H1 (cell line): ENCODE measurements at places on chromosomes 12 and 14. TPM values are rescaled to one million over a fixed set of nuclear protein-coding genes. Genes with fewer than 3 reads are reported as not detected.

The TAS2R19 gene
- 0.99 and 1.1 TPM in 2 replicates for total RNA-seq

DNA sequence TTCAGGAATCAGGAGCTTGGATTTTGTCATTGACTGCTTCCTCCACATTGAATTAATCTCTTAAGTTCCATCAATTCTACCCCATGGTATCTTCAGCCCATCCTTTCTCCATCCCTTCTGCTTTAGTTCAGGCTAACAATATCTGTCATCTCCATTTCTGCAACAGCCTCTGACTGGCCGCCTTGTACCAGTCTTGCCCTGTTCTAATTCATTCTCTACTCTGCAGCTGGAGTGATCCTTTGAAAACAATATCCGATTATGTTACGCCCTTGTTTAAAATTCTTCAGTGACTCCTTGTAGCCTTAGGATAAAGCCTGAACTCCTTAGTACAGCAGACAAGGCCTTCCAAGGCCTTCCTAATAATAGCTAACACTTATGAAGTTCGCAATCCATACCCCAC is 170.2 kb downstream of the ETV6 start:
- DNase-seq, result no peak

The PPFIA2 gene
- 1.8 and 3.3 TPM in 2 replicates for total RNA-seq

The PRH2 gene
- not detected in 2 replicates for total RNA-seq

- no peak for DNase-seq
These were observed 56.4 kb downstream of the MON2 start for GRCh38 chr12:62522984-62523383.

GRCh38 chr12:95922231-95922630 is 20.2 kb downstream of the CCDC38 start:
- DNase-seq, result no peak

- no peak for DNase-seq
These were observed 48.0 kb downstream of the BDKRB1 start for GRCh38 chr14:96303981-96304380.

The GTF2A1 gene
- 53.5 and 57.8 TPM in 2 replicates for total RNA-seq

DNA sequence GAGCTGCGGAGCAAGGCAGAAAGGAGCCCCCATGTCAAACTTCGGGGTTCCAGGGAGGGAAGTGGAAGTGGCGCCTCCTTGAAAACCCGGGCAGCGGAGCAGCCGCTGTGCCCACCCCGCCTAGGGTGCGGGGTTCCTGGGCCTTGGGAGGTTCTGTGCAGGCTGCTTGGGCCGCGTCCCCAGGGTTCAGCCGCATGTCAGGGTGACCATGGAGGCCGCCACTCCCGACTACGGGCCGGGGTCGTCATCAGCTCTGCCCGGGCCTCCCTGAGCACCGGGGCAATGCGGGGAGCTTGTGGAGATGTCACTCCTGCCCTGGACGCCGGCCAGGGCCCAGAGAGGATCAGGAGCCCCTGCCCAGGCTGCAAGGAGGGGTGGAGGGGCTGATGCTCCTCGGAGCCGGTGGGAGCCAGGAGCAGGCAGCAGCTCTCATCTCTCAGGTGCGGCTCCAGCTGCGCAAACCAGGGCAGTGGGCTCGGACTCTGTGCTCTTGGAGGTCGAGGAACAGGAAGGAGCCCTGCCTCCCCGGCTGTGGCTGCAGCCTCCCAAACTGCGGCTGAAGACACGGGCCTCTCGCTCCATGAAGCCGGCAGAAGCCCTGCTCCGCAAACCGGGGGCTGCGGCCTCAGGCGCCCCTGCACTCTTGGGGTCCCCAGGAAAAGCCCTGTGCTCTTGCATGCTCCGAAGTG is 1286.5 kb downstream of the TMEM121 start:
- DNase-seq, result no peak
